Brain microvascular endothelial cell (primary cell): ENCODE measurements at places on chromosomes 12 and 14.
A peak's percentile ranks its signal among the peaks of the same experiment; 100 is the strongest.

- no peak for DNase-seq
These were observed 65.0 kb downstream of the PITPNM2 start for GRCh38 chr12:123085730-123086487.

DNA sequence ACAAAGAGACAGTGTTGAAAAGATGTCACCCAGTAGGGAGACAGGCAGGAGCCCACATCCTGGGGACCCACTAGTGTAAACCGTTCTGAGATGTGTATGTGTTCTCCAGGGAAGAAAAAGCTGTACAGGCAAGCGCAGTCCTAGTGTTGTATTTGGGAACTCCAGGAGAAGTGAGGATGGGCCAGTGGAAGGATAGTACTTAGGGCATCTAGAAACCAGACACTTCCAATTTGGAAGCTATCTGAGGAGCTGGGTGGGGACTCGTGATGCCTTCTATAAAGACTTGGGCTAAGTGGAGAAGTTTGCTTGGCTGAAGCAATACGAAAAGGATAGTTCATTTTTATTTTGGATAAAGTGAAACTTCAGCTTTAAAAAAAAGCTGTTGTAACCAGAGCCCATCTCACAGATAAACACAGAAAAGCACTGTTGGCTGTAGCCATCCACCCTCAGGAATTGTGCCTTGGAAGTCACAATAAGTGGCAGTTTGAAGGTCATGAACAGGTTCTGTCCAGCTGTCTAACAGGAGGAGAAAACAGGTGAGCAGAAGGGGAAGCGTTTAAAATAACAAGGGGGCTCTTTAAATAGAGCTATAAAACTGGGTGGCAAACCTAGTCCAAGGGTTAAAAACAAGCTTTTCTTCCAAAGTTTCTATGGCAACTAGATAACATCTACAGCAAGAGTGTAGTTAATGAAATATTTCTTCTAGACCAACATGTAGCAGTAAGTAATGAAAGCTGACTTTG is 108.0 kb upstream of the ARHGAP5 start:
- DNase-seq: no peak

DNA sequence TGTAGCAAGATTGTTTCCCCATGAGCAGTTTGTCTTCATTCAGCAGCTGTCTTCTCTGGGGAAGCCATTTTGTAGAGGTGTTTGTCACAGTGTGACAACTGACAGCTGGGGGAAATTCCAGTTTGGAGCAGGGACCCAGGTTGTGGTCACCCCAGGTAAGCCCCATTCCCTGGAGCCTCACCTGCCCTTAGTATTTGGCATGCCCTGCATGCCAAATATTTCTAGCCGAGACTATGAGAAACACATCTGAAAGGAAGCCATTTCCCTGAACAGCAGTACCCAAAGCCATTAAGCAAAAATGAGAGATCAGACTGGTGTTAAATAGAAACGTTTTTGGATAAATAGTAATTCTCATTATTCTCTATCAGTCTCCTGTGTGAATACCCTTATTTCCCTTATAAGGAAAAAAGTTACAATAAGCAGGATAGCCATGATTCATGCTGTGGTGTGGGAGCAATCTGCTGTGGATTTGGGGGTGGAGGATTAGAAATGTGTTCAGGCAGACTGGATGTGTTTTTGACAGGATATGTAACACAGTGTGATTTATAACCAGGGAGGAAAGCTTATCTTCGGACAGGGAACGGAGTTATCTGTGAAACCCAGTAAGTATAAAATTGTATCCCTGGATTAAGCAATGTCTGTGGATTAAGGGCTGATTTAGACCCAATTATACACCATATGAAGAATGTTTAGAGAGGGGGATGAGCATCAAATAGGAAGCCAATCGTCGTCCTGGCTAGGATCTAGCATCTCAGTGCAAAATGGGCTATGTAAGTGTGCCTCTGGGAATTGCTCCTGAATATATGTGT is 68.9 kb downstream of the DAD1 start:
- DNase-seq: peak; percentile 57

DNA sequence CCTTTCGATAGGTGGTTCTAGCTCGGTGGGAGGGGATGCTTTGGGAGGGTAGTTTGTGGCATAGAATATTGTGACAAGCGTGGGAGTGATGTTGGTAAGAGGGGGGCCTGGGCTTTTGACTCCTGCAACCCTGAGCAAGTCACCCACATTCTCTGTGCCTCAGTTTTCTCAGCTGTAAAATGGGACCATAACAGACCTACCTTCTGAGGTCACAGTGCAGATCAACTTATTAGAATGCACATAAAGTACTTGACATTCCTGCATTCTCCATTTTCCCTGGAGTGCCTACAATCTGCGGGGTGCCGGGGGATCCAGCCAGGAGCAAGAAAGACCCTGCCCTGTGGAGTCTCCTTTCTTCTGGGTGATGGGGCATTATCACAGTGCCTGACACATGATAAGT is 63.2 kb downstream of the SLC24A4 start:
- DNase-seq: no peak

DNA sequence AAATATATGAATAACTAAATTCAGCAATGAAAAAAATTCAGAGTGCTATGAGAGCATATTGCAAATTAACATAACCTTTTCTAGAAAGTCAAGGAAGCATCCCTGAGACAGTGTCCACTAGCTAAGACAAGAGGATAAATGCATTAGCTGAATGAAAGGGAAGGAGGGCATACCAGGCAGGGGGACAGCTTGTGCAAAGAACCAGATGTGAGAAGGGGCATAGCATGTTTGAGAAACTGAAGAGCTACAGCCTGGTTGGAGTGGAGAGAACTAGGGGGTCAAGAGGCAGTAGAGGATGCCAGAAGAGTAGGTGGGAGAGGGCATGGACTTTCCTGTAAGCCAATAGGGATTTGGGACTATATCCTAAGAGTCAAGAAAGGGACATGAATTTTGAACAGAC is 2.2 kb upstream of the GUCY2C start:
- DNase-seq: no peak

DNA sequence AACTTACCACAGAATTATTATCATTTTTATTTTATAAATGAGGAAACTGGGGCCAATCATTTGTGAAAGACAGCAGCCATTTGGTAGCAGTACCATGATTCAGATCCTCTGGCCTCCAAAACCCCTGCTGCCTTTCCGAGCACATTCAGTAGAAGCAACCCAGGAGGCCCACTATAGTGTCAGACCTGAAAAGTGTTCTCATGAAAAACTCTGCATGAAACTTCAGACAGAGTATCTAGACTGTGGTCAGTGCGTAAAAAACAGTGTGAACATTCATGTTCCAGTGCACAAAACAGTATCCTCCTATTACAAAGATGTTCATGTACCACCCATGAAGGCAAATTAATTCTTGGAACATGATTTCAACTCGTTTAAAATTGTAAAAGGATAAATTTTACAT is 112.0 kb downstream of the EPS8 start:
- DNase-seq: no peak

- DNase-seq: no peak
These were observed 35.2 kb upstream of the DLK1 start for GRCh38 chr14:100691395-100692056.

- no peak for DNase-seq
These were observed 206.5 kb downstream of the BCAT1 start for GRCh38 chr12:24742378-24742777.

GRCh38 chr12:75825686-75826085 is 205.9 kb downstream of the PHLDA1 start:
- DNase-seq: peak; percentile 62

DNA sequence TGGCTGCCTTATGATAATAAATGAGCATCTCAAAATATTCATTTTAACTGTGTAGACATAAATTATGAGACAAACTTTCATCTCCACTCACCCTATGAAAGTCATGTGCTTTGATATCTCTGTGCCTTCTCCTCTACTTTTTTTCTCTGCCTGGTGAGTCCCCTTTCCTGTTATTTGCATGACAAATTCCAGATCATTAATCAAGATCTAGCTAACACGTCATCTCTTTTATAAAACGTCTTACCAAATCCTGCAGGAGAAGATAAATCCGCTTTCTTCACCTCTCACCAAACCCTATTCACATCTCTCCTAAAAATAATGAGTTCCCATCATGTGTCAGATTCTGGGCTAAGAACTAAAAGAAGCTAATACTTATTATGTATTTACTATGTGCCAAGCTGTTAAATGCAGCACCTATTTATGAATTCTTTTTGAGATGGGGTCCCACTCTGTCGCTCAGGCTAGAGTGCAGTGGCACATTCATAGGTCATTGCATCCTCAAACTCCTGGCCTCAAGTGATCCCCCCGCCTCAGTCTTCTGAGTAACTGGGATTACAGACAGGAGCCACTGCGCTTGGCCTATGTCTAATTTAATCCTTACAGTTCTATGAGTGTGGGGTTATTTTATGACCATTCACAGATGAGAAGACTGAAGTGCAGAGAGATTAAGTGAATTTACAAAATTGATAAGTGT is 26.7 kb downstream of the SPX start:
- DNase-seq: no peak

DNA sequence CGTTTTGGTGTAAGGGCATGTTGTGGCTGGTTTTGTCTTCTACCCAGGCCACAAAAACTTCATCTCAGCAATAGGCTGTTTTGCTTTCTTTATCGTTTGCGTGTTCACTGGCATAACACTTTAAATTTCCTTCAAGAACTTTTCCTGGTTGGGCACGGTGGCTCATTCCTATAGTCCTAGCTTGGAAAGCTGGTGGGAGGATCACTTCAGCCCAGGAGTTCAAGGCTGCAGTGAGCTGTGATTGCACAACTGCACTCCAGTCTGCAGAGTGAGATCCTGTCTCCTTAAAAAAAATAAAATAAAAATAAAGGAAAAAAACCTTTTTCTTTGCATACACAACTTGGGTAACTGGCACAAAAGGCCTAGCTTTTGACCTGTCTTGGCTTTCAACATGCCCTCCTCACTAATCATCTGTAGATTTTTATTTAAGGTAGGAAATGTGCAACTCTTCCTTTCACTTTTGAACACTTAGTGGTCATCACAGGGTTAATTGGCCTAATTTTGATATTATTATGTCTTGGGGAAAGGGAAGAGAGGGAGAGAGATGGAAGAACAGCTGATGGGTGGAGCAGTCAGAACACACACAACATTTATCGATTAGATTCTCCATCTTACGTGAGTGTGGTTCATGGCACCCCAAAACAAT is 78.9 kb upstream of the PSMA6 start:
- DNase-seq: no peak

DNA sequence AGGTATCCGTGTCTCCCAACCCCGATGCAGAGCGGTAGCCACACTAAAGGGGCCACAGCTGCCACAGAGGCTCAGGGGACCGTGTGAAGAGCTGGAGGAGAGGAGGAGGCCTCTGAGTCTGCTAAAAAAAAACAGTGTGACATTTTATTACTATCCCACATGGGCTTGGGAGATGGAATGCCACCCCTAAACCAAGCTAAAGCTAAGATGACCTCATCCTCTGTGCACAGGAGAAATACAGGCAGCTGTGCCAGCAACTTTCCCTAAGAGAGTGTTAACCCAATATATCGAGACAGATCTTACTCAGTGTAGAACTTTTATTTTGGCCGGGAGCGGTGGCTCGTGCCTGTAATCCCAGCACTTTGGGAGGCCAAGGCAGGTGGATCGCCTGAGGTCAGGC is 18.0 kb downstream of the BCL2L14 start:
- no peak for DNase-seq

DNA sequence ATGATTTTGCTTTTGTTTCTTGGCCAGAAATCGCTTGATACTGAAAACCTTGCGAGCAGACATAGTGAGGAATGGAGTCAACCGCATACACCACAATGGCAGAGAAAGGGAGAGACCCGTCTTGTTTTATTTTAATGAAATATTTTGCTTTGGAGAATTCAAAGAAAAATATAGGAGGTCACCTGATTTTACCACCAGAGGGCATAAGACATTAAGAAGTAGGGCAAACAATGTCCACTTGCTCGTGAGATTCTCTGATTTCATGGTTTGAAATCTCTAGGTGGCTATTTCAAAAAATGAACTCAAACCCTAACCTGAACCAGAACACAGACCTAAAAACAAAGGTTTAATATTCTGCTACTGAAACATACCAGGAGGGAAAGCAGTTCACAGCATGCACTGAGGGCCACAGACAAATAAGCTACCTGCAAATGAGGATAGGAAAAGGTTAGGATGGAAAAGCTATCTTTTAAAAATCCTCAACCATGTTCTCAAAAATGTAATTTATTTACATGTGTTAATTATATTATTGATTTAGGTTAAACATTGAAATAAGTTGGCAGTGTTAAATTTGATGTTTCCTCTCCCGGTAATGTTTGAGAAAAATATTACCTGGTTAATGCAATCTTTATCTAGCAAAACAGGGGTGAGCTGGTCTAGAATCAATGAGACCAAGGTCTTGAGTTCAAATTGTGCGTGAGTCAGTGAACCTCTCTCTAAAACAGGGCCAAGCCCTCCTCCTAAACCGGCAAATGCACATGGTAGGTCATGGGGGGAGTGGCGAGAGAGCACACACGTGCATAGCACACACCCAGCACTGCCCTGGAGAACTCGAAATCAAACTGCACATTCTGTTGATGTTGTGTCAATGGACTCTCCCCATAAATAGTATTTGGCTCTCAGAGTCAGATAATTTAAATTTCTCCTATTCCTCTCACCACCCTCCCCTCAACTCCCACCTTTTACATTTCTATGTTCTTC is 12.5 kb downstream of the IFNG-AS1 start:
- DNase-seq: no peak
